ENCODE measurements at places on chromosomes 7 and 10.

DNA sequence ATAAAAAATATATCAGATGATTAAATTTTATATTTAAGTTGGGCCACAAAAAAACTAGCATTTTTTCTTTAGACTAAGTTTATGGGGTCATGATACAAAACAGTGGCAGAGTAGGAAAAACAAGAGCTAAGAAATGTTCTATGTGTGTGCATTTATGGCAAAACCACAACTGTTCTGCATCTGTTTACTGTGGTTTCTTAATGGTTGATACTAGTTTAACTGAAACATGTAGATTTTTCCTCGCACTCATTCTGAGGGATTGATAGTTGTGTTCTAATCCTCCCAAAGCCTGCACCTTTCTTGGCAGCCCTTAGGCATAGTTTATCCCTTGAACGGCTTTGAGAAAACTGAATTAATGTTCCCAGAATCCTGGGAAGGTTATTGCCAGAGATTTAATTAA lies 66.6 kb upstream of the PHYHIPL start:
- H3K27ac ChIP-seq, result no peak overlapping the region
- no peaks in the 10 kb centered on the region for H3K4me1 ChIP-seq

DNA sequence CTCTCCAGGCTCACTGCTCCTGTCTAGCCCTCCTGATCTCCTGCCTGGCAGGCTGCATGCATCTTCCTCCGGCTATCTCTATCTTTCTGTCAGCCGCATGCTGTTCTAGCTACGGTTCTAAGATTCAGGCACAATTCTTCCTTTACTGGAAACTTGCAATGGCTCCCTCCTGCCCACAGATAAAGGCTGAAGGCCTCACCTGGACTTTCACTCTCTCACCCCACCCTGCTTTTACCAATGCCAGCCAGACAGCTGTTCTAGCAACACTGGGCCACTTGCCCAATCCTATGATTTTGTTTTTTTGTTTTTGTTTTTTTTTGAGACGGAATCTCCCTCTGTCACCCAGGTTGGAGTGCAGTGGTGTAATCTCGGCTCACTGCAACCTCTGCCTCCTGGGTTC lies 38.3 kb downstream of the BEND7 start:
- DNase-seq, result no peak
- H3K36me3 ChIP-seq, result no peaks in the 10 kb centered on the region

GRCh38 chr10:34759161-34759836 lies 55.8 kb downstream of the PARD3 start:
- no peak for DNase-seq
- H3K4me3 ChIP-seq, result no peak overlapping the region
- H3K27ac ChIP-seq, result no peak overlapping the region
- H3K27me3 ChIP-seq, result no peaks in the 10 kb centered on the region
- H3K4me1 ChIP-seq, result no peaks in the 10 kb centered on the region
- H3K36me3 ChIP-seq, result no peaks in the 10 kb centered on the region

GRCh38 chr10:97335188-97335619 lies 675 bp upstream of the FRAT2 start:
- H3K36me3 ChIP-seq, result peaks cover 4% of the 10 kb centered on the region
- H3K27ac ChIP-seq, result peak overlapping the region; percentile 87
- DNase-seq, result no peak
- no peaks in the 10 kb centered on the region for H3K27me3 ChIP-seq

GRCh38 chr10:25014579-25014978 lies 1.4 kb downstream of the ENKUR start:
- H3K4me1 ChIP-seq, result no peaks in the 10 kb centered on the region
- no peak overlapping the region for H3K27ac ChIP-seq
- no peak overlapping the region for H3K4me3 ChIP-seq
- H3K36me3 ChIP-seq, result no peaks in the 10 kb centered on the region
- no peaks in the 10 kb centered on the region for H3K27me3 ChIP-seq
- DNase-seq, result no peak

- H3K27ac ChIP-seq, result peak overlapping the region; percentile 97
- peak overlapping the region; percentile 99 for H3K4me3 ChIP-seq
- no peak for DNase-seq
- peaks cover 25% of the 10 kb centered on the region for H3K4me1 ChIP-seq
- H3K27me3 ChIP-seq, result no peaks in the 10 kb centered on the region
Observed at GRCh38 chr10:3780771-3781467, 4.1 kb downstream of the KLF6 start.

GRCh38 chr7:28083164-28083997 lies 97.2 kb downstream of the JAZF1 start:
- no peaks in the 10 kb centered on the region for H3K27me3 ChIP-seq
- peak; percentile 85 for DNase-seq
- no peak overlapping the region for H3K4me3 ChIP-seq

GRCh38 chr7:137950967-137951366 lies 50.9 kb downstream of the CREB3L2 start:
- H3K36me3 ChIP-seq, result no peaks in the 10 kb centered on the region
- H3K27me3 ChIP-seq, result no peaks in the 10 kb centered on the region
- peak overlapping the region; percentile 35 for H3K27ac ChIP-seq
- no peak for DNase-seq
- peaks cover 67% of the 10 kb centered on the region for H3K4me1 ChIP-seq
- H3K4me3 ChIP-seq, result no peak overlapping the region

DNA sequence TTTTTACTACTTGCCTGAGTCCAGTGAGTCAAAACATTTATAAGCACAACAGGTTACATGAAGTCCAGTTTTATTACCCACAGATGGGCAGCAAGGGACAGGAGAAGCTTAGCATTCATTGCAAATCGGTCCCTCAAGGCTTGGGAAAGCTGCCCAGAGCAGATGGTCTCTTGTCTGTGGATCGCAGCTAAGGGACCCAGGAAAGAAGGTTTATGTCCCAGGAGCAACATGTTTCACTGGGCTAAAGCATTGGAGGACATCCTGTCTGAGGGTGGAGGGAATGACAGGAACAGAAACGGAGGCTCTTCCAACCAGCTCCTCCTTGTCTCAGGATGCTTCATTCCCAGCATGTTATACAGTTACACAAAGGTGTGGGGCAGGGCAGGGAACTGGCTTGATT lies 39.3 kb downstream of the TRIM24 start:
- H3K27me3 ChIP-seq, result no peaks in the 10 kb centered on the region
- no peaks in the 10 kb centered on the region for H3K36me3 ChIP-seq
- no peak overlapping the region for H3K27ac ChIP-seq
- no peak for DNase-seq
- no peak overlapping the region for H3K4me3 ChIP-seq

DNA sequence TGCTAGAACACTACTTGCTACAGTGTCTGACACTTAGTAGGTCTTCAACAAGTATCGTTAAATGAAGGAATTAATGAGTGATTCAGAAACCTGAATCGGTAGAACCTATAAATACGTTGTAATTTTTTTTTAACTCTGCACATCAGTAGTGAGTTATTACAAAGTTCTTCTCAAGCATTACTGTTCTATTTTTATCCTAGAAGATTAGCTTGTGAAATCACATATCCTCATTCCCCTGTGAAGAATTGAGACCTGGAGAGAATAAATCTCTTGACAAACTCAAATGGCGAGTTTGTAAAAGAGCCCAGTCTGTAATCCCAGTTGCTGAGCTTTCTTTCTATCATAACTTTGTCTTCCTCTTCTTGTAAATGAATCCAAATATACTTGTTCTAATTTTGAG lies 34.7 kb downstream of the HYAL4 start:
- H3K27ac ChIP-seq, result no peak overlapping the region
- H3K4me3 ChIP-seq, result no peak overlapping the region
- no peaks in the 10 kb centered on the region for H3K36me3 ChIP-seq
- no peaks in the 10 kb centered on the region for H3K27me3 ChIP-seq
- no peaks in the 10 kb centered on the region for H3K4me1 ChIP-seq
- DNase-seq, result no peak

- H3K4me3 ChIP-seq, result no peak overlapping the region
- H3K27ac ChIP-seq, result no peak overlapping the region
- no peaks in the 10 kb centered on the region for H3K36me3 ChIP-seq
- no peaks in the 10 kb centered on the region for H3K27me3 ChIP-seq
Observed at GRCh38 chr7:22444181-22444971, 55.6 kb downstream of the STEAP1B start.

GRCh38 chr7:44823255-44823781 lies 24.6 kb downstream of the H2AZ2 start:
- no peaks in the 10 kb centered on the region for H3K27me3 ChIP-seq
- no peak for DNase-seq
- no peaks in the 10 kb centered on the region for H3K4me1 ChIP-seq
- H3K36me3 ChIP-seq, result peaks cover 7% of the 10 kb centered on the region
- no peak overlapping the region for H3K27ac ChIP-seq
- no peak overlapping the region for H3K4me3 ChIP-seq

DNA sequence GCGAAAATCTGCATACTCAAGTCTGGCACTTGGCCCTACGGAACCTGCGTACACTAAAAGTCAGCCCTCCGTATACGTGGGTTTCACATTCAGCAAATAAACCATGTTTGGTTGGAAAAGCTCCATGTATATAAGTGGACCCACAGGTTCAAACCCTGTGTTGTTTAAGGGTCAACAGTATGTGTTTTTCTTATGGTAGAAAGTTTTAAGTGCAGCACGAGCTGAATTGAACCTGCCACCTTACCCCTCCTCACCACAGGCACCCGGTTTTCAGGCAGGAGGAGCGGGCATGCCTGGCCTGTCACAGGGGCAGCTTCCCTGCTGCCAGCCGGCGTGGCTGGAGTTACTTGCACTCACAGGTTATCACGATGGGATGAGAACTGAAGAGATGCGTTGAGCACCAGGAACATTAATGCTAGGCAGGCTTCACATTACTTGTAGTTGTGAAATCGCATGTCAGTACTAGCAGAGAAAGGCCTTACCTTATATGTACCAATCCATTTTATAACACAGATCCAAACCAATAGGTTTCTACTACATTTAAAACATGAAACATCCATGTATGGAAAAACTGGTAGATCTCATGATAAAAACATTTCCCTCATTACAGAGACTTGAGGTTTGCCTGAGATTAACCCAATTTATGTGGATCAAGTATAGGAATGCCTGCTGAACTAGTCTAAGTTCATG lies 12.9 kb downstream of the INSIG1 start:
- H3K27ac ChIP-seq, result no peak overlapping the region
- no peak overlapping the region for H3K4me3 ChIP-seq

GRCh38 chr10:70847659-70848360 lies 32.1 kb downstream of the SGPL1 start:
- peaks cover 18% of the 10 kb centered on the region for H3K36me3 ChIP-seq
- H3K27me3 ChIP-seq, result no peaks in the 10 kb centered on the region
- no peaks in the 10 kb centered on the region for H3K4me1 ChIP-seq
- H3K4me3 ChIP-seq, result no peak overlapping the region
- H3K27ac ChIP-seq, result no peak overlapping the region
- no peak for DNase-seq

DNA sequence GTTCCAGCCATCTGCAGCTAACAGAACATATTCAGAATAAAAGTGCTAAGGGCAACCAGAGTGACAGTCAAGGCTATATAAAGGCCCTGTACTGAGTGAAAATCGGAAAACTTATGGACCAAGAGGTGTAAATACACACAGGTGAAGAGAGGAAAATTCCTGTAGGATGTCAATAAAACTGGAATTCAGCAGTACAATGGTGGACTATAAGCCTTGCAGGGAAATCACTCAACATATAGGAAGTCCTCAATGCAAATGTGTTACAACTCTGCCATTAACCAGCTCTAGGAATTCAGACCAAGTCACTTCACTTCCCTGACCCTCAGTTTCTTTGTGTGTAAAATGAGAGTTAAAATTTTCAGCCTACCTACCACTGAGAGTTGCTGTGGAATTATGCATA lies 7.7 kb downstream of the USP6NL start:
- no peaks in the 10 kb centered on the region for H3K4me1 ChIP-seq
- no peak for DNase-seq
- H3K4me3 ChIP-seq, result no peak overlapping the region
- H3K27me3 ChIP-seq, result no peaks in the 10 kb centered on the region
- no peaks in the 10 kb centered on the region for H3K36me3 ChIP-seq

DNA sequence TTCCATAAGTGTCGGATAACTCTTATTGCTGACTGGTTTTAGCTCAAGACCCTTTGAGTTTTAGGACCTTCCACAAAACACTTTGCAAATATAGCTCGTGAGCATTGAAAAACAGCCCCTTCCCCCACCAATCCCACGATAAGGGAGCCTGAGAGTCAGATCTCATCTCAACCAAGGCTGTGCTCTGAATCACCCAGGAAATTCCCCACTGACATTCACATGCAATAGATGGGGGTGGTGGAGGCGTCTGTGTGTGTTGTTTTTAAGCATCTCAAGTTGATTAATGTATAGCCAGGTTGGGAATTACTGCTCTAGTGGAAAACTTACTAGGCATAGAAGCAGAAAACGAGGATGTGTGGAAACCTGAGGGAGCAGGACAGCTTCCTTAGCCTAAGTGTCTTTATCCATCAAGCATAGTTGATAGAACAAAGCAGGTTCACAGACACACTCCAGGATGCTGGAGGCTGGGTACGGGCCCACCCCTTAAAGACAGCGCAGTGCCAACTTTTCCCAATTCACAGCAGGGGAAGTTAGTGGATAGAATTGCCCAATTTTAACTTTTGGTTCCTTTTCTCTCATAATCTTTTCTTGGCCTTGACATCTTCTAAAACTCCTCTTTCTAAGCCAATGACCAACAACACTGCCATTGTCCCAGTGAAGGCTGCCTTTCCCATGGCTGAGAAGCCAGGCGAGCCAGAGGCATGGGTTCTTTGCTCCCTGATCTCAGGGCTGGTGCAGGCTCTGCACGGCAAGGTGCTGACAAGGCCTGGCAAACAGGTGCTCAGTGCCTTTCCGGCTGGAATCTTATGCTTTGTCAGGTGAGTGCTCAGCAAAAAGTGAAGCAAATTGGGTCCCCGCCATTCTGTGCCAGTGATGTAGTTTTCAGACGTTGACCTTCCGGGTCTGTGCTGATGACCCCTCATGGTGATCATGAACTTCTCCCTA lies 98.5 kb upstream of the INSIG1 start:
- no peak overlapping the region for H3K27ac ChIP-seq
- no peaks in the 10 kb centered on the region for H3K4me1 ChIP-seq
- H3K36me3 ChIP-seq, result no peaks in the 10 kb centered on the region
- DNase-seq, result peak; percentile 40
- no peak overlapping the region for H3K4me3 ChIP-seq

DNA sequence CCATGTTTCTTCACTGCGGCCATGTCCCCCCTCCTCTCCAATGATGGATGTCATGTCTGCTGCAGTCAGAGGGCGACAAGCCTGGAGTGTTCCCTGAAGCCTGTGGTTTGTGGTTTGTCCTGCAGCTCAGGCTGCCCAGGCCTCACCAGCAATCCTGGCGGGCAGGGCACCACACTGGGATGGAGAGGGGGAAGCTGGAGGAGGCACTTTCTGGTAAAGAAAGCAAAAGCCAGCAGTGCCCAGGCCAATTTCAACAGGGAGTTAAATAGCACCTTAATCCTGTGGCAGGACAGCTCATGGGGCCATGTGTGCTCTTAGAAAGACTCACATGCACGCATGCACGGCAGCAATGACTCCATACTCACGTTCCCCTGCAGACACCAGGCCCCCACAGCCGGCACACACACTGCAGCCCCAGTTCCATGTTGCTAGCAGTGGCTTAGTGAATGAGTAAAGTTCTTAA lies 158.3 kb downstream of the EGFR start:
- peak; percentile 48 for DNase-seq
- no peak overlapping the region for H3K4me3 ChIP-seq
- H3K27ac ChIP-seq, result peak overlapping the region; percentile 67
- peaks cover 54% of the 10 kb centered on the region for H3K36me3 ChIP-seq

GRCh38 chr7:20114468-20114867 lies 102.7 kb downstream of the MACC1 start:
- H3K4me1 ChIP-seq, result no peaks in the 10 kb centered on the region
- H3K36me3 ChIP-seq, result no peaks in the 10 kb centered on the region
- no peaks in the 10 kb centered on the region for H3K27me3 ChIP-seq
- no peak overlapping the region for H3K27ac ChIP-seq
- DNase-seq, result peak; percentile 8
